ENCODE measurements at places on chromosomes 2 and 18.

GRCh38 chr2:201233812-201234662, 26.3 kb upstream of the CASP8 start:
- no peak for DNase-seq

DNA sequence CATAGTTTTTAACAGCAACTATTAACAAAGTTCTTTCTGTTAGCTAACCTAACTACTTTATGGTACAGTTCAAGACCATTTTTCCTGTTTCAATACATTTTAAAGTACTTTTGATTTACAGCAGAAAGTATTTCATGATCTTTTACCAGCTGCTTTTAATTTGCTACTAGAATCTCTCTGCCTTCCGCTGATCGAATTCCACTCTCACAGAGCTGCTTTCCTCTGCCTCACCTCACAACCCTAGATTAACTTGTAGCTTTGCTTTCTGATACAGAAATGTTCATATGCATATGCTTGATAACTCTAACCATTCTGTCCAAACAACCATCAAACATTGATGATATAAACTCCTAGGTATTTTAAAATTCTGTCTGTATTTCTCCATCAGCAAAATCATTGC, 463.2 kb upstream of the ZEB2 start:
- no peak for DNase-seq

- DNase-seq: no peak
These were observed 357.6 kb downstream of the OSR1 start for GRCh38 chr2:19000776-19001175.

- peak; percentile 82 for DNase-seq
These were observed 13.7 kb downstream of the HS6ST1 start for GRCh38 chr2:128304715-128305554.

GRCh38 chr2:134504586-134505336, 214.0 kb downstream of the TMEM163 start:
- no peak for DNase-seq

GRCh38 chr2:106143495-106144215, 50.4 kb downstream of the UXS1 start:
- DNase-seq: no peak
